ENCODE measurements at places on chromosomes 6 and 20. TPM values are rescaled to one million over a fixed set of nuclear protein-coding genes. Genes with fewer than 3 reads are reported as not detected.
A peak's percentile ranks its signal among the peaks of the same experiment; 100 is the strongest.

The CPNE5 gene
- total RNA-seq = not detected

The RPL7L1 gene
- total RNA-seq = 102 TPM

The TAF8 gene
- total RNA-seq = 20.3 TPM

The SALL4 gene
- under 0.01 TPM for total RNA-seq

The MCHR2 gene
- not detected for total RNA-seq

The B4GALT5 gene
- 17.3 TPM for total RNA-seq

The SLC26A8 gene
- under 0.01 TPM for total RNA-seq

The SLC52A3 gene
- total RNA-seq = not detected

The BLTP3A gene
- total RNA-seq = 9.6 TPM

- DNase-seq = no peak
These were observed 1123.5 kb upstream of the MAP3K7 start for GRCh38 chr6:91710342-91710741.

GRCh38 chr6:1477432-1478090, 88.2 kb downstream of the FOXF2 start:
- peak; percentile 30 for DNase-seq

DNA sequence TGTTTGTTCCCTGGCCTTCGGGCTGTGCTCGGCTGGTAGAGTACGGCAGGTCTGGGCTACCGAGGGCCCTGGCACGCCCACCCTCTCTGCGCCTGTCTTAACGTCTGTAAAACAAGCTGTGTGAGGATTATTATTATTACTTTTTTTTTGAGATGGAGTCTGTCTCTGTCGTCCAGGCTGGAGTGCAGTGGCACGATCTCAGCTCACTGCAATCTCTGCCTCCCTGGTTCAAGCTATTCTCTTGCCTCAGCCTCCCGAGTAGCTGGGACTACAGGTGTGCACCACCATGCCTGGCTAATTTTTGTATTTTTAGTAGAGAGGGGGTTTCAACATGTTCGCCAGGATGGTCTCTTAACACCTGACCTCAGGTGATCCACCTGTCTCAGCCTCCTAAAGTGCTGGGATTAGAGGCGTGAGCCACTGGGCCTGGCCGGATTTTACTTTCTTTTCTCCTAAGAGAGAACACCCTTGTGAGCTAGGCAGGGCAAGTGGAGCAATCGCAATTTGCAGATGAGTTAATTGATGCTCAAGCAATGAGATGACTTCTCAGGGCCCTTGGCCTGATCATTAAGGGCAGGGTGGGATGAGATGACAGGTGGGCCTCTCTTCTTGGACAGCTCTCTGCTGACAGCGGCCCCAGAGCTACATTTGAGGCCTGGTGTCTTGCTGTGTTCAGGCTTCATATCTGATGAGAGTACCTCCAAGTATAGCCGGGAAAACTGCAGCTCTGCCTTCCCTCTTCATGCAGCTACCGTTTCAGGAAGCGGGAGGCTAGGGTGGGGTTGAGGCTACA, 859 bp upstream of the SMIM29 start:
- DNase-seq = no peak

GRCh38 chr6:167134448-167135328, 11.8 kb downstream of the CCR6 start:
- DNase-seq = no peak

DNA sequence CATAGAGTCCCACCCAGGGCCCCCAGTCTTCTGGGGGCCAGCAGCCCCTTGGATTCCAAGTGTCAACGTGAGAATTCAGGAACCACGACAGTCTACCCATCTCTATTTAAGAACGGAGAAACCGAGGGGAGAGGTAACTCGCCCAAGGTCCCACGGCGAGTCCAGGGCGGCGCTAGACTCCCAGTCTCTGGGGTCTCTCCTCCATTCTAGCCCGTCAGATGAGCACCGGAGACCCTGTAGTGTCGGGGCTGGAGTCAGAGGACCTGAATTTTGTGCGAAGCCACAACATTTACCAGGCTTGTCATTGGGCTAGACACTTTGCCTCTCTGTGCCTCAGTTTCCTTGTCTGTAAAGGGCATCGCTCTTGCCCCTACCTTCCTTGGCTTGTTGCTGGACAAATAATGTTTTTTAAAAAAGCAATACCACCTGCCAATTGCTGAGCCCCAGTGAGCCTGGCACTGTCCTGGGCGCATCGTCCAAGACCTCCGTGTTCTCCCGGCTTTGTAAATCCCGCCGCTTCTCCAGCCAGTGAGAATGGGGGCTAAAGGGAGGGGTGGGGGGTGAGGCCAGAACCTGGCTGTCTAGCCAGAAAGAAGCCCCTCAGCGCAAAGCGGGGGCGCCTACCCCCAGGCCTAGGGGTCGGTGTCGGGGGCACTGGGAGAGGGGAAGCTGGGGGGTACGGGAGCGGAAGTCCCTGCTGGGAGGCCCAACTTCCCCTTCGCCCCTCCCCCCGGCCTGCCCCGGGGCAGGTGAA, 91.7 kb downstream of the NCR2 start:
- no peak for DNase-seq

DNA sequence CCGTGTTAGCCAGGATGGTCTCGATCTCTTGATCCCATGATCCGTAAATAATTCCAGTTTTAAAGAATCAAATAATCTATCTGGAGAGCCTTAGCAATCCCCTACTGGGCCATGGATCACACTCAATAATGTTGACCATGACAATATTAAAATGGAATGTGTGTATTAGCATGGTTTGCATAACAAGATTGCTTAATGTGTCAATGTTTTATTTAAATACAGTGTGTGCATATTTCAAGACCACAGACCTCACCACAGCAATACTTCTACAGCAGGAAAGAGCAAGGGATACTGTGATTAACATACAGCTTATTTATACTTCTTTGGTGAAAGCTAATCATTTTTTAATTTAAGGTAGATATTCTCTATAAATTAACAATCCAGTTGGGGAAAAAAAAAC, 470.4 kb downstream of the TFAP2B start:
- peak; percentile 20 for DNase-seq

GRCh38 chr6:34182751-34183531, 37.1 kb upstream of the GRM4 start:
- no peak for DNase-seq

DNA sequence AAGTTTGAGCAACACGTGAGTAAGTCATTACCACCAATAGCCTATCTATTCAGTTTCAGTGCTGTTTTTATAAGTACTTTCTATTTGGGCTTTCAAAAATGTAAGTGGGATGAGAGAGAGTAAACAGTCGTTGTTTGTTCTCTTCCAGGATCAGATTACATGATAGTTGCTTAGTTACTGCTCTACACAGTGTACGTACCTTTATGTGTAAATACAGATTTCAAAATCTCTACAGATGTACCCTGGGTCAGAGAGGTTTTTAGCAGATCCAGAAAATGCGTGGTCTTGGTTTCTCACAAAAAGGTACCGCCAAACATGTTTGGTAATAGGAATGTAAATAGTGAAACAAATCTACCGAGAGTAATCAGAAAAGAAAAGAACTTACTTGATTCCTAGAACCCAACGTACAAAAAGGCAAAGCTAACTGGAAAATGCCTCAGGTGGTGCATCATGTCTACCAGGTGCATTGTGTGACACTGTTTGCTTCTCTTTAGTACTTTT, 421.1 kb downstream of the BCKDHB start:
- DNase-seq = peak; percentile 40

- no peak for DNase-seq
These were observed 34.7 kb upstream of the EZR start for GRCh38 chr6:158853880-158854213.

- DNase-seq = no peak
These were observed 179.5 kb upstream of the LAMP5 start for GRCh38 chr20:9334866-9335265.

GRCh38 chr20:20395087-20395486, 27.2 kb downstream of the INSM1 start:
- DNase-seq = no peak

DNA sequence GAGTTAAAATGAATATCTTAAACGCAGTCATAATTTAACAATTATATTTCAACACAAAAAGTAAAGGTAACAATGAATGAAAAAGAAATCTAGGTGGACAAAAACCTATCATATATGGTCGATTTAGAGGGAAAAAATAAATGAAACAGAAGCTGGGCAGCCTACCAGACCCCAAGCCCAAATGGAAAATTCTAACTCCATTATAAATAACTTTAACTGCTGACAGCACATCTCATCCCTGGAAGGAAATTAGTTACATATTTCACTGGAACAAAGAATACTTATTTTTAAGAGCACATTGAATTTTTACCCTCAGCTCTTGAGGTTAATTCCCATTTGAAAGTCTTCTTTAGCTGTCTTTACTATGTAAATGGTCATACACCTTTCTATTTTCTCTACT, 39.1 kb downstream of the COL12A1 start:
- no peak for DNase-seq

DNA sequence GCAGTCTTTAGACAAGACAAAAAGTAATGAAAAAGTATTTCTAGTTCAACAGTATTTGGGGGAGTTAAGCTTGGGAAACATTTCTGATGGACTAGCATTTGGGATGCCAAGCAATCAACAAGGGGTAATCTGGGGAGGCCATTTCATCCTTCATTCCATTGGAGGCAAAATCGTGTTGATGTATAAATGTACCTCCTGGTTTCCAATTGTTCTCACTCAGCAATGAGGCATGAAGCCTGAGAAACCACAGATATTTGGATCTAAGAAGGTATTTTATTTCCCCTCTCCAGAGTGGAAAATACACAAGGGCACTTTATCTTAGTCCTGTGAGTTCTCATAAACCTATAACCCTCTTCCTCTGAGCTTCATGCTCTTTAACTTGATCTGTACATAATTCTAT, 68.2 kb downstream of the TBX18 start:
- DNase-seq = no peak

DNA sequence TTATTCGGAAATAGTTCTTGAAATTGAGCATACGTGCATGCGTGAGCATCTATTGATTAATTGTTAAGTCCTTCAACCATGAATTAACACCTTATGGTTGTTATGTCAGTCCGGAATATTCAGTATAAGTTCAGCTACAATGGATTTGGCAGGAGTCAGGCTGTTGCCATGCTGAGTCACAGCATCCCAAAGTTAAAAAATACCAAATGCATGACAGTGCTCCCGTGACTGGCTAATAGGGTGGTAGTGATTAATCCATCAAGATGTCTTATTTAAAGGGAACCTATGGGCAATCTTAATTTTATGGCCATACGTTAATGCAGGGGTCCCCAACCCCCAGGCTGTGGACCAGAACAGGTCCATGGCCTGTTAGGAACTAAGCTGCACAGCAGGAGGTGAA, 10.5 kb downstream of the RAE1 start:
- peak; percentile 81 for DNase-seq

DNA sequence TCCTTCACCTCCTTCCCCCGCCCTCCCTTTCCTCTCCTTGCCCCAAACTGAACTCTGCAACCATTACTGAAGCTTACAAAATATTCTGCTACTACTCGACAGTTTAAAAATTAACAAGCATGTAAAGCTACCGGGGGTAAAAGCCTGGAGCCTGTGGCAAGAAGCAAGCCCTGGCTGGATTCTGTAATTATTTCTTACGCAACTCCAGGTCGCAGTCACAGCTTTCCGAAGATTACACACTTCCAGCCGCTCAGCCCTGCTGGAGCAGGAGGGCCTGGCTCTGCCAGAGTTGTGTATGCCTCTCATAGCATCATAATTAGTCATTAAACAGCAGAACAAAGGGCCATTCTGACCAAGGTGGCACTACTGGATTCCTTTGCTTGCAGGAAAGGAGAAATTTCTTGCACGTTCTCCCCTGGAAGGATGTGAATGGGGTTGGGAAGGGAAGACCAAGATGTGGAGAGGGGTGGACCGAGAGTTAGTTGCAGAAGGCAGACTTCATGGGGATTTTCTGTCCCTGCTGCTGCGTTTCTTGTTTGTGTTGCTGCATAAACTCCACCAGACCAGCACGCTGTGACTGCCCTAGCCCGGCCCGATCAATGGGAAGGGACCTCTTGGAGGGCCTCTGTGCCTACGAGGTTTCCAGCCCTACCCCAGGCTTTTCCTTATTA, 23.6 kb downstream of the FOXQ1 start:
- DNase-seq = peak; percentile 97

DNA sequence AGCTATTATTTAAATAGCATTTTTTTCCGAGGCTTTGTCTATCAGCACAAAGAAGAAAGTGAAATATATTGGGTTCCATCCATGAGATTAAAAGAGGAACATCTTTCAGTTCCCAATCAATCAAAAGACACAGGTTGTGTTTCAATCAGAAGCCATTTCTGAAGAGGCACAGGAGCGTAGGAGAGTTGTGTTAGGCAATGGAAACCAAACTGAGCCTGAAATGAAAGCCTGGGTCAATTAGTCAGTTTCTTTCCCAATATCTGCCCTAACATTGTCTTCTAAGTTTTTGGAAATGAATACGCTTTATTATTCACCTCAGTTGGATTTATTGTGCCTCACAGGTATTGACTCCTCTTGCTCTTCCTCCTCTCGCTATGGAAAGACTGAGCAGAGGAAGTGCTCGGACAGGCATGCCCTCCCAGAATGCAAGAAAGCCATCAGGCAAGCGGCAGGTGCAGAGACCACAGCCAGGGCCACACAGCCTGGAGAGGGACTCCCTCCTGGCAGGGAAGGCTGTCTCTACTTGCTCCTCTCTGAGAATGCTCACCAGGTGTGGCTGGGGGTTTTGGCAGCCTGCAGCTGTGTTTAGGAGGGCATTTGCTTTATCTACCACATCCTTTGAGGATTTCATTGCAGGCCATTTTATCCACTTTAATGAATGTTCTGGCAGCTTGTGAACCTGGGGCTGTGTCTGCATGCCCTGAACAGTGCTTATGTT, 100.8 kb upstream of the NEDD9 start:
- no peak for DNase-seq

DNA sequence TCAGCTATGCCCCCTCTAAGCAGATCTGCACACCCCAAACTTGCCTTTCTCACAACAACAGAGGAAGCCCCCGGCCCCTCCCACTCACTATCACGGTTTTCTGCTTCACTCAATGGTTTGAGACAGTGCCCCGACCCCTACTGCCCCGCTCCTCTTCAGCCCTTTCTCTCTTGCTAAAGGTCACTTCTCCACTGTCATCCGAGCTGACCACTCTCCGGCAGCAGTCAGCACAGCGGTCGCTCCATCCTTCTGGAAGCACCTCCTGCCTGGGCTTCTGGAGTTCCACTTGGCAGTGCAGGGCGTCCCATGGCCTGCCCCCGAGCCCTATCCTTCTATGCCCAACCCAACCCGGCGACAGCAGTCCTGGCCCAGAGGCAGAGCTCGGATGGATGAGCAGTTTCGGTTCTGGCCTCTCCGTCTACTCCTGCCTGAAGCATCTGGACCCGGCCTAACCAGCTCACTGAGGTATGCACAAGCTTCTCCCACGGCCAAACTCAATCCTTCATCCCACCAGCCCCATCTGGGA, 4.1 kb downstream of the CTSZ start:
- no peak for DNase-seq

GRCh38 chr6:116335612-116336215, 35.0 kb upstream of the DSE start:
- no peak for DNase-seq

DNA sequence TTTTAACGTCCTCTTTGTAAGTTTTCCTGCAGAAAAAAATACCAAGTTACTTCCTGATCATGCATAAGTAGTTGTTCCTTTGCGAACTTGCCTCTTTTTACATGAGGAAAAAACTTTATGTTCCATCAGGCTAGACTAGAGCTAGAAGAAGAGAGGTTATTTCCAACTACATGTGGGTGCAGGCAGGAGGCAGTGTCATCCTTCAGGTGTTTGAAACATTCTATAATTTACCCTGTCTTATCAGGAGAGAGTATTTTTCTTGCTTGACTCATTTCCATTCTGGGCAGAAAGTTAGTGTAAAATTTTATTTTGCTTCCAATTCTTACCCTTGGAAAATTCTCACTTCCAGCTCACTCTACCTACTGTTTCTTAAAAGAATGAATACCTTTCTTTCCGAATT, 28.5 kb upstream of the EPHA7 start:
- no peak for DNase-seq

- no peak for DNase-seq
These were observed 650 bp upstream of the TTK start for GRCh38 chr6:80003826-80004172.

- no peak for DNase-seq
These were observed 5.3 kb upstream of the MOG start for GRCh38 chr6:29651413-29652197.

Data from mammary epithelial cell (primary cell).